ENCODE measurements at places on chromosomes 13 and 19.

DNA sequence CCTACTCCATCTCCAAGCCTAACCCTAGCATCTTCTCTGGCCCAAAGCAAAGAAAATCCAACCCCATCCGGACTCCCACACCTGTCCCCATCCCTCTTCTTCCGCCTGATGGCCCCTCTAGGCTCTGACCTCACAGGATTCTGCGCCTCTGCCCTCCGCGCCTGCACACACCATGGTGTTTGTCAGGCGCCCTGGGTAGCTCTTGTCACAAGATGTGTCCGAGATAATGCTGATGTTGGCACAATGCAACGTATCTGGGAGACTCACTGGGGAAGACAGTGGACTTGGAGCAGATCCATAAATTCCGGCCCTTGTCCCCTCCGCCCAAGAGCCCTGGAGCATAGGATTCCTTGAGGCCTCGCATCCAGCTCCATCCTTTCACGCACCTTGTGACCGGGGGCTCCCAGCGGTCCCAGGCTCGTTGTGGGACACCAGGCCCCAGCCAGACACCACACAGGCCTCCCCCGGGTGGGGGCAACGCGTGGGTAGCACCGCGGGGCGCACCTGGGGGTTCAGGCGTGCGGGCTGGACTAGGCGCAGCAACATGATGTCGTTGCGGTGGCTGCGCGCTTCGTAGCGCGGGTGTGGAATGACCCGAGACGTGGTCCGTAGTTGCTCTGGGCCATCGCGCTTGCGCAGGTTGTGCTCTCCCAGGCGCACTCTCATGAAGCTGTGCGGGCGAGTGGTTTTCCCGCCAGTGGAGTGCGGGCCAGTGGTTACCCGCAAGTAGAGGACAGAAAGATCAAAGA is 3.1 kb upstream of the KLK1 start:
- no peak for DNase-seq

DNA sequence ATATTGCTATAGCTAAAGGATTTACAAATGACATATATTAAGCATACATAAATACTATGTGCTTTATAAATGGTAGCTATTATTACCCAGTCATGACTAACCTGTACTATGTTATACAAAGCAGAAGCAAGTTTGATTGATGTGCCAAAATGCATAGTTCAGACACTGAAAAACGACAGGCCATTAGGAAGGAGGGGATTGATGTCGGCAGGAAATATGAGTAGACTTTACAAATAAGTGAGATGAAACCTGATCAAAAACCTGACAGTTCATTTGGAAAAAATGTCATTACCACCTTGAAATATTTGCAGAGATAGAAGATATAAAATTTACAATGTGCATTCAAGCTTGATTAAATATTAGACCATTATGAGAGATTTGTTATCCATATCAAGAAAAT is 38.8 kb upstream of the TPP2 start:
- no peak for DNase-seq

GRCh38 chr19:41376241-41376997 is at the start of gene TMEM91:
TSS of gene TMEM91 (plus strand) at chr19:41376533. CDS start at chr19:41378310, 1,777 bp downstream.
- peak; percentile 48 for DNase-seq

GRCh38 chr13:32124743-32125142 is 93.2 kb downstream of the FRY start:
- DNase-seq: no peak

- DNase-seq: no peak
Observed at GRCh38 chr13:43830497-43830881, 43.7 kb upstream of the ENOX1 start.

GRCh38 chr19:18503971-18504885 is 17.6 kb downstream of the ELL start:
- DNase-seq: no peak

DNA sequence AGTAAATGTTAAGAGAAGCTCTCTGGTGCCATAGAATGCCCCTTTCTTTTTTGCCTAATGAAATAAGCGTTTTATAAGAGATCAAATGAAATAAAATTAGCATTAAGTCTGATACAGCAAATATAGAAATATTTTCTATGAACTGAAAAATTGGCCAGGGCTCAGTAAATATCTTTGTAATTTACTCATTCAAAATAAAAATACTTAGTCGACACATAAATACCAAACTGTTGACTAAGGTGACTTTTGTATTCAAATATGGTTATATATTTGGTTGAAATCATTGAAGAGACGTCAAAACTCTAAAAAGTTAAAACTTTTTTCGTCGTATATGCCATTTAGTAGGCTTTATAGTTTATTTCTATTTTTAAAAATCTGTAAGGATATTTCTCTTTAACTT is 25.6 kb downstream of the IPO5 start:
- DNase-seq: no peak

DNA sequence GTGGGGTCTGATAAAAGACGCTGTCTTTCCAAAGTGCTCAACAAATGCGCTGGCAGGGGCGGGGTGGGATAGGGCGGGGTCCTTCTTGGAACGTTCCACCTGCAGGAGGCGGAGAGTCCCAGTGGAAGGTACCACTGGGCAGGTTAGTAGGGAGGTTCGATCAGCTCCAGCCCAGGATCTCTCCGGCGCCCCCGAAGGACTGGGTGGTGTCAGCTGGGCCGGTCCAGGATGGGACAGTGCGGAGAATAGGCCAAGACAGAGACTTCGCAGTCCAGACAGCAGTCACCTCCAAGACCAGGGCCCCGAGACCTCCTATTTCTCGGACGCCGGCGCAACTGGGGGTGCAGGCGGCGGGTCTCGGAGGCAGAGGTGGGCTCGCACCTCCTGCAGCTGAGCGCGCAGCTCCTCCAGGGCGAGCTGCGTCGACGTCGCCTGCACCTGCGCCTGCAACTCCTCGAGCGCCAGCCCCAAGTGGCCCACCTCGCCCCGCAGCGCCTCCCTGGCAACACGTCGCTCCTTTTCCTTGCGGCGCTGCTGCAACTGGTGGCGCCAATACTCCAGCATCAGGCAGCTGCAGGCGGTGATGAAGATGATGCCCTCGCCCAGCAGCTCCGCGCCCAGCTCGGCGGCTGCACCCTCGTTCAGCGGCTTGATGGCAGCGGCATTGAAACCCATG is 21.6 kb downstream of the VASP start:
- no peak for DNase-seq

GRCh38 chr13:23081901-23082300 is 98.9 kb upstream of the SGCG start:
- no peak for DNase-seq

- no peak for DNase-seq
Observed at GRCh38 chr19:50024719-50025021, 502 bp downstream of the VRK3 start.

GRCh38 chr13:104014803-104015645 is 948.8 kb upstream of the SLC10A2 start:
- DNase-seq: no peak

GRCh38 chr13:97239943-97240787 is 18.0 kb downstream of the MBNL2 start:
- DNase-seq: no peak

DNA sequence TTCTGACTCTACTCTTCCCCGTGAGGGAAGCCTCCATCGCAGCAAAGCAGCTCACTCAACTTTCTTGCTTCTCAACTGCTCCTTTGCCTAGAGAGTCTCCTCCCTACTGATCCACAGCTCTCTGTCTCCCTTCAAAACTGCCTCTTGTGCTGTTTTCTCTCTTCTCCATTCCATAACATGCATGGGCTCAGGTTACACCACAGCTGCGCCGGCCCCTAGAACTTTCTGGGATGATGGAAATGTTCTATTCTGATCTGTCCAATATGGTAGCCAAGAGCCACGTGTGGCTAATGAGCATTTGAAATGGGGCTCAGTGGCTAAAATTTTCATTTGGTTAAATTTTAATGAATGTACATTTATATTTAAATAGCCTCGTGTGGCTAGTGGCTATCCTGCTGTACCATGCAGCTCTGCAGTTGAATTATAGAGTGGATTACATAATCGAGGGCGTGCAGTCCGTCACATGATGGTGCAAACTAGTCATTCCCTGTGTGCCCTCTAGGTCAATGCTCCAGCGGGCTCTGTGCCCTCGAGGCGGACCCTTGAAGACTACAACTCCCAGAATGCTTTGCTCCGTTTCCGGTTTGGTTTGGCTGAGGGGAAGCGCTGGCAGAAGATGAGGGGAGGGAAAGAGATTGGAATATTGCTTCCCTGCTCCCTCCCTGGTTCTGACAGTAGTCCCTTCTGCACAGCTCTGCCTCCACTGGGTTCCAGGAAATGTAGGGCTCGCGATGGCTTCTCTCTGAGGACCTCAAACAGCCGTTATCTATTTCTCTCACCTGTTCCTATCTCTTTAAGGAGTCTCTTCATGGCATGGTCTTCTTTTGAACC is 109.8 kb downstream of the CACNA1A start:
- peak; percentile 27 for DNase-seq

DNA sequence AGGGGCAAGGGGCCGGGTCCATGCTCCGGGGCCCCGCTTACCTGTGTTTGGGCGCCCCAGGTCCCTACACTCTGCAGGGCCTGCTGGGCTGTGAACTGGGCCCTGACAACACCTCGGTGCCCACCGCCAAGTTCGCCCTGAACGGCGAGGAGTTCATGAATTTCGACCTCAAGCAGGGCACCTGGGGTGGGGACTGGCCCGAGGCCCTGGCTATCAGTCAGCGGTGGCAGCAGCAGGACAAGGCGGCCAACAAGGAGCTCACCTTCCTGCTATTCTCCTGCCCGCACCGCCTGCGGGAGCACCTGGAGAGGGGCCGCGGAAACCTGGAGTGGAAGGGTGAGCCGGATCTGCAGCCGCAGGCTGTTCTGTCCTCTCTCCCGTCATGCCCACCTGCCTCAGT is 1.7 kb downstream of the FCGRT start:
- no peak for DNase-seq

DNA sequence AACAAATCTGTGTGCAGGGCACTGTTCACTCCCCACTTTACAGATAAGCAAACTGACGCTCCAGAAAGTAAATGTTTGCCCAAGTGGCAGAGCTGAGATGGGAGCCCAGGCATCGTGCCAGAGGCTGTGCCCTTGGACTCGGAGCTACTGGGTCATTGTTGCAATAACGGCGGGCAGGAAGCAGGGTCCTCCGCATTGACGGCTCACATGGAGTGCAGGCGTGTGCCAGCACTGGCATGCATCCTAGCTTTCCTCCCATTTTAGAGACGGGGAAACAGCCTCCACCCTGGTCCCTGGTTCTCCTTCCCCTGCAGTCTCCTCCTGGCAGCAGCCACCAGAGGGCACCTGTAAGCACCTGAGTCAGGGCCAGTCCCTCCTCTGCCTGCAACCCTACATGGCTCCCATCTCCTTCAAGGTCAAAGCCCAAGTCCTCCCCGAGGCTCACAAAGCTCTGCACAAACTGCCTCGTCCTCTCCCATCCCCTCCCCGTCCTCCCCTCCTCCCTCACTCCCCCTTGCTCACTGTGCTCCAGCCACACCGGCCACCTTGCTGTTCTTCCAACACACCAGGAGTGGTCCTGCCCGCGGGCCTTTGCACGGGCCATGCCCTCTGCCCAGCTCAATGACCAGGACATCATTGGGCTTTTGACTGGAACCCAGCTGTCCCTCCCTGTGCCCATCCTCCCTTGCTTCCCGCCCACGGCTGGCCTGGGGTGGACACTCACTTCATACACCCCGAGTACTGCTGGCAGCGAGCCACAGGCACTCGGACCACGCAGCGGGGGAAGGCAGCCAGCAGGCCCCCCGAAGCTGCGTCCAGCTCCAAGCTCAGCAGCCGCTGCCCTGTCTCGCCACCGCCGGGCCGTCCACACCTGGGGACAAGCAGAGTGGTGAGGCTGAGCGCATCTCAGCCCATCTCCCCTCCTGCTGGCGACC is 7.7 kb upstream of the LRG1 start:
- no peak for DNase-seq

- DNase-seq: no peak
Observed at GRCh38 chr19:46202872-46203860, 26.4 kb upstream of the IGFL1 start.

Data from heart right ventricle (tissue), 16 donors.